Activated naive CD4-positive, alpha-beta T cell (primary cell): ENCODE measurements at places on chromosomes 1 and 21.

DNA sequence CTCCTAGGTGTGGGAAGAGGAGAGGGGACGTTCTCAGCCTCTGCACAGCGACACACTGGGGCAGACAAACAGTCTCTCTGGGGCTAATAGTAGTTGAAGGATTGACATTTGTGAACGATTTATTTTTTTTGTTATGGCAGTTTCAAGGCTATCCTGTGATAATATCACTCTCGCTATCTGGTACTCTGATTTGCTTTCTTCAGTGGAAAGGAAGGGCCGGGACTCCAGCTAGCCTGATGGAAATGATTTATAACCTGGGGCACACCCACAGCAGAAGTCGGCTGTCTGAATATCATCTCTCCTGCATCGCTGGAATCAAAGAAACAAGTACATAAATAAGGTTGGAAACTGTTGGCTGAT, 122.7 kb downstream of the KCNN3 start:
- DNase-seq: no peak

- no peak for DNase-seq
Measured at GRCh38 chr1:9100471-9101043, 28.3 kb downstream of the GPR157 start.

DNA sequence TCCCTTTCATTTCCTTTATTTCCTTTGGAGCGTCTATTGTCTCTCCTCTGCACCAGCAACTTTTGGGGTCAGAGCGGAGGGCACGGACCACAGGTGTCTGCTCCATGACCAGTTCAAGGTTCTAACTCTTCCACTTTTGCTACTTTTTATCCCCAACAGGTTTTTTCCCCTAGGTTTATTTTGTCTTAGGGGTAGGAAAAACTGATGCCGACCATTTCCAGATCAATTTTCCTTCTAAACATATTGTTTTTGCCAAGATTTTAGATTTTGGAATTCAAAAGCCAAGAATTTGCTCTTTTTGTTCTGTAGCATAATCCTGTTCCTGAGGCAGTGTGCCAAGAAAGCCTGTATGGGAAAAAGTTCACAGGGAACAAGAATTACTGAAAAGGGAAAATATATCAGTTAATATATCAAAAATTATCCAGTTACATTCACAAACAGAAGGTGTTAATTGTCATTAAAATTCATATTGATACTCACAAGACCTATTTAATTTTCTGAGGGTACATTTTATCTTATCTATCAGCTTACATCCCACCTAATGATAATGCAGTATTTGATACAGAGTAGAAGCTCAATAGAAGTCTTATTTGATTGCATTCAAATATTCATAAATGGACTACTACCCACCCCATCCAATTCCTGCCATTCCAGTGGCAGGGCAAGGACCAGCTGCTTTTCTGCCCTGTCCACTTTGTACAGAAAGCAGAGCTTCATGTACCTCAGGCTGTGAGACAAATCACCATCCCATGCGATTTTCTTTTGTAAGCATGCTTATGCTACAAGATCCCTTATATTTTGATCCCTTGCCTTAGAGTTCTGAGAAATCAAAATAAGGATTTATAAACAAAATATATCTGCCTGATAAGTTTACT, 31.2 kb downstream of the TSEN15 start:
- DNase-seq: no peak

DNA sequence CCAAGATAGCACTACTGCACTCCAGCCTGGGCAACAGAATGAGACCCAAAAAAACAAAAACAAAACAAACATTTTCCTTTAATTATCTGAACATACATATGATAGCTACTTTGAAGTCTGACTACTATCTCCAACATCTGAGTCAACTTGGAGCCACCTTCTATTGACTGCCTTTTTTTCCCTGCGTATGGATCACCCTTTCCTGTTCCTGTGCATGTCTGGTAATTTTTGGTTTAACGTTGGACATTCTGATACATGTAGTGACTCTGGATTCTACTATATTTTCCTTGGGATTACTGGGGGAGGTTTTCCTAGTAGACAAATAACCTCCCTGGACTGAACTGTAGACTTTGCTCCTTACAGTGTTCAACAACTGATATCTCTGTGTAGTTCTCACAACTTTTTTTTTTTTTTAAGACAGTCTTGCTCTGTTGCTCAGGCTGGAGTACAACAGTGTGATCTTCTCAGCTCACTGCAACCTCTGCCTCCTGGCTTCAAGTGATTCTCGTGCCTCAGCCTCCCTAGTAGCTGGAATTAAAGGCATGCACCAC, 70.3 kb downstream of the KIAA0319L start:
- DNase-seq: no peak

- no peak for DNase-seq
Measured at GRCh38 chr1:28286111-28286510, 26.8 kb downstream of the SESN2 start.

DNA sequence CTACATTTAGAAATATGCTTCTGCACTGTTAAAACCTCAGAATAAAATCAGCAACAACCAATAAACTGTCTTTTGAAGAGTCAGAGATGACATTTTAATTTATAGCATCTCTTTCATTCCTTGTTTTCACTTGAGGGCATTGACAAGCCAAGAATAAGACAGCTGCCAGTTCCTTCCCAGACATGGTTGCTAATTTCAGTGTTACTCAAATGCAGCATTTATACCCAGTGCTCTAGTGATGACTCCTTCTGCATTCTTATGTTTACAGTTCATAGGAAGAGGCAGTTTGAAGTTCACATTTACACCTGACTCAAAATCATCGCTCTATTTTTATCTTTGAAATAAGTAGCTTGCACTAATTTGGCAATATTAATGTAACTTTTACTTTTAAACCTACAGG, 44.9 kb downstream of the PLA2G4A start:
- no peak for DNase-seq

DNA sequence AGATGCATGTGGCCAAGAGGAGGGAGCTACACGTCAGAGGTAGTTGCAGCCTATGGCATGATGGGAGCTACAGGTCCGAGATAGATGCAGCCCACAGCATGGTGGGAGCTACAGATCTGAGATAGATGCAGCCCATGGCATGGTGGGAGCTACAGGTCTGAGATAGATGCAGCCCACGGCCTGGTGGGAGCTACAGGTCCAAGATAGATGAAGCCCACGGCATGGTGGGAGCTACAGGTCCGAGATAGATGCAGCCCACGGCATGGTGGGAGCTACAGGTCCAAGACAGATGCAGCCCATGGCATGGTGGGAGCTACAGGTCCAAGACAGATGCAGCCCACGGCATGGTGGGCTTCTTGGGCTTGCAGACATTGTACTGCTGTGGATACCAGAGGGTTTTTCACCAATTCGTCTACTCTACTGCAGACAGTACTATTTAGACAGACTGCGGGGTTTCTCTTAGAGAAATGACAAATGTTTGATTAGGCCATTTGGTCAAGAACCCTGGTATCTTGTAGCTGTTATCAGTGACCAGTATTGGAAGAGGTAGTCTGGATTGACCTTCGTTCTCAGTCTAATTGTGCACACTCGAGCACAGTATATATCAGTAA, 127.4 kb downstream of the DHRS3 start:
- DNase-seq: no peak

DNA sequence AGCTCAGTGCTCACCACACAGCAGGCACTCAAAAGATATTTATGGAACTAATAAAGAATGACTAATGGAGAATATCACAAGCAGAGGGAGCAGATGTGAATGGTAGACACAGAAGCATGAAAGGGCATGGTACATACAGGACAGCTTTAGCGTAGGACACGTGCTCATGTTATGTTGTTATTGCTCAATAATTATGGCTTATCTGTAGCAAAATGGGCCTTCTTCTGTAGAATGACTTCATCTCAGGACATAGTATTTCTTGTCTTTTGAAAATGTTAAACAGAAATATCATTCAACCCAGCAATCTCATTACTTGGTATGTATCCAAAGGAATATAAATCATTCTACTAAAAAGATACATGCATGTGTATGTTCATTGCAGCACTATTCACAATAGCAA, 58.9 kb upstream of the EXO1 start:
- no peak for DNase-seq

- no peak for DNase-seq
Measured at GRCh38 chr1:103106426-103107341, 1.6 kb downstream of the COL11A1 start.

- no peak for DNase-seq
Measured at GRCh38 chr1:237093691-237094090, 51.7 kb downstream of the RYR2 start.
